Common myeloid progenitor, CD34-positive (primary cell): ENCODE measurements at places on chromosomes 2 and 18.

GRCh38 chr2:22513563-22513962, 871.4 kb upstream of the KLHL29 start:
- DNase-seq: no peak

DNA sequence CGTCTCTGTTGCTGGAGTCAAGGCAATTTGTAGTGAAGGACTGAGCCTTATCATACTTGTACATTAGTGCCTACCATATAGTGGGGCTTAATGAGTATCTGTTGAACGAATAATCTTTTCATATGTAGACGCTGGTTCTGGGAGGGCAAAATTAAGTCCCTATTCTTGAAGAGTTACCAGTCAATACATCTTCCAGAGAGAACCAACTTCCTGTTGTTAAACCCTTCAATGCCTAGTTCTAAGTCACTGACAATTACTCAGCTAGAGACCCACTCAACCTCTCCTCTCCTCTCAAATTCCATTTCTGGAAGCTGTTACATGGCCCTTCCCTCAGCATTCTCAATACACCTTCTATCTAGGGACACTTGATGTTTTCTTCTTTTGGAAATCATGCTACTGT, 1.1 kb upstream of the MOB4 start:
- DNase-seq: peak; percentile 39

DNA sequence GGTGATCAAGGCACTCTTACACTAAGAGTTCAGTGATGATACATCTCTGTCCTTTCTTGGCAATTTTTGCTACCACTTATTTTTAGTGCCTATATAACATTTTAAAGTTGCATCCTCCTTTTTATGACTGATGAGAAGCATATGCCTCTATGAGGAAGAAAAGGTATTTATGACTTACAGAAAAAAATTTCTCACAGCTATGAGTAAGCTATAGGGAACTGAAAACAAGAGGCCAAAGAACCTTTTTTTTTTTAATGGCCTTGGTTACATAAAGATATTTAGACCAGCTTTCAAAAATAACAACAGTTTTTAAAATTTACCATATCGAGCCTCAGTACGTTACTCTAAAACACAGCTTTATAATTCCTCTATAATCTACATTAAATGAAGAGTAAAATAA, 21.3 kb downstream of the MBD5 start:
- no peak for DNase-seq

GRCh38 chr2:48362515-48362914, 167.4 kb upstream of the STON1 start:
- no peak for DNase-seq

- peak; percentile 71 for DNase-seq
Measured at GRCh38 chr2:138829326-138829919, 49.2 kb upstream of the NXPH2 start.

GRCh38 chr18:33616556-33616955, 38.5 kb downstream of the ASXL3 start:
- no peak for DNase-seq

DNA sequence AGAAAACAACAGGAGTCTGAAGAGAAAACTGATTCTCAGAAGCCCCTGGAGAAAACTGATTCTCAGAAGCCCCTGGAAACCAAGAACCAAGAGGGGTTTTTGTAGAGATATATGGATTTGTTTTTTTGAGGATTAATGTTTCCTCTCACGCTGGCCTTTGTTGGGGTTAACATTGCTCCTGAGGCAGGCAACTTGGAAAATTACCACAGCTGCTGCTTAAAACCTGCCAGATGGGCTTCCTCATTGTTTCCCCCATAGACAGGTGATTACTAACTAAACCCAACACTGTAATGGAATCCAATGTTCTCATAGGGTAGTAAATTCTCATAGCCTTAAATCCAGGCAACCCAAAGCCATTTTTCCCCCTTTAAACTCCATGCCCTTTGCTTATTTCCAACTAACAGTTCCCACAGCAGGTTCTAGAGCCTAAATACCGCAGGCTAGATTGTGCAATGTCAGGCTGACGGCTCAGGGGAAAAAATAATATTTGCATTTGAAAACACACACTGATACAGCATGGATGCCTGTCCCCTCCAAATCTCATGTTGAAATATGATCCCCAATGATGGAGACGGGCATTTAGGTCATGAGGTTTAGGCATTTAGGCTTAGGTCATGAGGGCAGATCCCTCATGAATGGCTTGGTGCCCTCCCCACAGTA, 272.3 kb upstream of the PKDCC start:
- no peak for DNase-seq

DNA sequence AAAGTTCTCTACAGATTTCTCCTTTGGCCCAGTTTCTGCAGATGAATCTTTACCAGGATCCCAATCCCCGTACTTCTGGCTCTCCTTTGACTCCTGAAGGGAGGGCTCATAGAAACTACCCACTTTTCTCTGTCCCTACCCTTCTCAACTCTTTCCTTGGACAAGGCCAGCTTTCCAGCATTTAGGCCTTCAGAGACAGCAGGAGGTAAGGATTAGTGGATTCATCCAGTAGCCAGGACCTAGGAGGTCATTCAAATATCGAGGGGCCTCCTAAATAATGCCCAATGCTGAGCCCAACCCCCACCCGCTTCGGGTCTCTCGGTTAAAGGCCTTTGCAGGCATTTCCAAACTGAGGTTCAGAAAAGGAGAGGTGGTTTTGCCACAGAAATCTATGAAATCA, 4.8 kb upstream of the ZNF532 start:
- DNase-seq: no peak
